ENCODE measurements at places on chromosomes 3 and 15.
A peak's percentile ranks its signal among the peaks of the same experiment; 100 is the strongest.

GRCh38 chr3:55380561-55380960, 106.5 kb downstream of the WNT5A start:
- no peak for DNase-seq

DNA sequence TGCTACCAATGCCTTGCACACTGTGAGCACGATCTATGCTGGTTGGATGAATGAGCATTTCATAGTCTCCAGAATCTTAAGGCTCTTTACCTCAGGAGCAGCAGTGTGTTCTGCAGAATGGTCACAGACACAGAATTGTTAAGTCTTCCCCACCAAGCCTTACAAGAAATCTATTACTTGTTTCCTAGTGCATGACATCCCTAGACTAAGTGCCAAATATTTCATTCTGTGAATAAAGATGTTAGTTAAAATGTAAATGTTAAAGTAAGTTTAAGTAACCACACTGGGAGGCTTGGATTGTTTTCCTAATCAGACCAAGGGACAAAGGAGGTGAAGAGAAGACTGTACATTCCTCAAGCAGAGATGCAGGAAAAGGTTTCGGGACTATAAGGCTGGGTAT, 4.1 kb upstream of the TNFSF10 start:
- DNase-seq: no peak

GRCh38 chr15:71115567-71116351, 488 bp downstream of the THSD4 start:
- DNase-seq: no peak

DNA sequence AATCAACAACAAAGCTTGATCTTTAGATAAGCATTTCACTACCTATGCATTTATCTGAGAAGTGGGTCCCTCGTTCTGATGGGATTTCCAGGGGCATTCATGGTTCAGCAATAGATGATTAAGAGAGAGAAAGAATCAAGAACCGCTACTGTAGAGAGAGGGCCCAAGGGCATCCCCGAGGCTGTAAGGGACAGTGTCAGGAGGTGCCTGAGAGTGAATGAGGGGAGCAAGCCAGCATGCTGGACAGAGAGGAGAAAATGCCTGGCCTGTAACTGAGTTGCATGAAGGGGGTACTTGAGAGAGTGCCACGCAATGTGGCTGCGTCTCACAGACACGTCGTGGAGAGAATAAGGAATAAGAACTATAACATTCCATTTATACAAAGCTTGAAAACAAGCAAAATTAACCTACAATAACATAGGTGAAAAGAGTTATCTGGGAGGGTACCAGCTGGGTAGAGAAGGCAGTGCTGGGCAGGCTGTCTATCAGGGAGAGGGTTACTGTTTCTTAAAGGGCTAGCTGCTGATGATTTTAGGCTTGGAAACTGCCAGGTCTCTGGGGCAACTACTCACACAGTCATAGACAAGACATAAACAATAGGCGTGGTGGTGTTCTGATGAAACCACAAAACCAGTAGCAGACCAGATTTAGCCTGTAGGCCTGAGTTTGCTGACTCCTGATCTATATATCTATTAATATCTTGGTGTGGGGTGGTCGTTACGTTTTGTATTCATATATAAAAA, 374.6 kb upstream of the CFAP20DC start:
- no peak for DNase-seq

DNA sequence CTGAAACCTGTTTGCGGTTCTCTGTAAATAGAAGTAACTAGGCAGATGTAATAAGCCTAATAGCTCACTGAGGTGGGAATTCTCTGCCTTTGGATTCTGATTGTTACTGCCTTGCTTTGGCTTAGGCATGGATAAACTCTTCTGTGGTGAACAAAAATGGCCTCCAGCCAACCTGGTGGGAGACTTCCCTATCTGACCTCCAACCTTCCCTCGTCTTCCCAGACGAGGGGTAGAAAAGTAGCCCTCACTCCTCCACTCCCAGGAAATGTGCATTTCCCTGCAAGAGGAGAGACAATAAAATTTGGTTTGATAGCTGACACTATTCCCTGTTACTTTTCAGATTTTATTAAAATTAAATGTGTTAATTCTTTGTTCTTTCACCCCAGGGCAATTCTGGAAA, 606 bp upstream of the CD96 start:
- DNase-seq: no peak

DNA sequence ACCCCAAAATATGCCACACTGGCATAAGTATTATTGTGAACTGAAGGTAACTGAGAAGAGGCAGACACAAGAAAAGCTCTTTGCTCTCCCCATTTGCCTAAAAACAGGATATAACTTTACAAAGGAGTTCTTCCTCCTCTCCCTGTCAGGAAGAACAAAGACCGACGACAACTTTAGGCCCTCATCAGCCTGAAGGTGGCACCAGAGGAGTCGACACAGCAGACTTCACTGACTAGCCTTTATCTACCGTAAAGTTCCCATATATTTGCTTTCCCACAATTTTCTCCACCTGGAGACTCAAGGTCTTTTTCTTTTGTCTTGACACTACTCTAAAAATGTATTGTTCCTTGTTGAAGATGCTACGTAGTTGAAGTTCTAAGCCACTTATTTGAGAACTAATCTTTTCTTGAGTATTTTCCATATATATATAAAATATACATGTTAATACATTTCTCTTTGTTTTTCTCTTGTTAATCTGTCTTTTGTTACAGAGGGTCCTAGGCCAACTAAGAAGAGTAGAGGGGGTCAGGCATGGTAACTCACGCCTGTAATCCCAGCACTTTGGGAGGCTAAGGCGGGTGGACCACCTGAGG, 16.2 kb upstream of the XIRP1 start:
- peak; percentile 9 for DNase-seq

DNA sequence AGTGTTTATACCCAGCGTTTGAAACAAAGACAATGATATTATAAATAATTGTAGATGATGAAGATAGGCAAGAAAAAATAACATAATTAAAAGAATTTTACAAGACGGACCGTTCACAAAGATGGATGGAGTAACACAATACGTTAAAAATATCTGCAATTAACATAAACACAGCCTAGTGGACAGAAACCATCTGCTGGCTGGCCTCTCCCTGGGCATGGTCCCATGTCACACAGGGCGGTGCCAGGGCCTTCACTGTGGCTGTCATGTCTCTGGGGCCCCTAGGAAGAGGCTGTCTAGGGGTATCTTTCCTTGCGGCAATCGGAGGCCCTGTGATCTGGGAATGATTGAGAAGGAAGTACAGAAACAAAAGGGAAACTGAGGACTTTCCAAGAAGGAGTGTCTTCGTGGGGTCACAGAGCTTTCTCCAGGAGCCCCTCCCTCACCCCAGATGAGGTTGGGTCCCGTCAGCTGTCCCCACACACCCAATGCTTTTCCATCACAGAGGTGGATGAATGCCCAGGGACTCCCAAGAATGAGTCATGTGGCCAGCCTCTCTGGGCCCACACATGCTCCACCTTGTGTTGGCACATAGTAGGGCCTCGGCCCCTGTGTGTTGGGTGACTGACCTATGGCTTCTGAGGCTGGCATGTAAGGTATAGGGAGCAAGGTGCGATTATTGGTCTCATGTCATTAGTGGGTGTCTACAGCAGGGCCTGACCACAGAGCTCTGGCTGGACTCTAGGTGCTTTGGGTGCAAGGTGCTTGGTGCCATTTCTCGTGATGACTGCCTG, 87.1 kb downstream of the DNAJB8 start:
- DNase-seq: no peak

DNA sequence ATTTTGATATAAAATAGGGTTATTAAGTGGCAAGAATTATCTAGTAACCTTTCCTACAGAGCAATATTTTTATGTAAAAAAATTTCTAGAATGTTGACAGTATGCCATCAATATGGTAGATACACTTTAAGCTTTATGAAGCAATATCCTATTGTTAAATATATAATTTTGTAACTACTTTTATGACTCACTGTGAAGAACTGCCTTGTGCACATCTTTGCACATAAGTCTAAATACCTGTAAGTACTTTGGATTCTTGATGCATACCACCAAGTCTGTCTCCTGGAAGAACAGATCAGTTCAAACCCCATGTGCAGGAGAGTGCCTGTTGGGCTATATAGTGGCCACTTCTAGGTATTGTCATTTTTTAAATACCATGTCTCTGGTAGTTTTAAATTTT, 205.7 kb upstream of the EIF1B start:
- no peak for DNase-seq

GRCh38 chr15:58190419-58190818, 52.2 kb downstream of the AQP9 start:
- no peak for DNase-seq

GRCh38 chr3:43879166-43879565, 188.4 kb downstream of the ABHD5 start:
- peak; percentile 20 for DNase-seq

DNA sequence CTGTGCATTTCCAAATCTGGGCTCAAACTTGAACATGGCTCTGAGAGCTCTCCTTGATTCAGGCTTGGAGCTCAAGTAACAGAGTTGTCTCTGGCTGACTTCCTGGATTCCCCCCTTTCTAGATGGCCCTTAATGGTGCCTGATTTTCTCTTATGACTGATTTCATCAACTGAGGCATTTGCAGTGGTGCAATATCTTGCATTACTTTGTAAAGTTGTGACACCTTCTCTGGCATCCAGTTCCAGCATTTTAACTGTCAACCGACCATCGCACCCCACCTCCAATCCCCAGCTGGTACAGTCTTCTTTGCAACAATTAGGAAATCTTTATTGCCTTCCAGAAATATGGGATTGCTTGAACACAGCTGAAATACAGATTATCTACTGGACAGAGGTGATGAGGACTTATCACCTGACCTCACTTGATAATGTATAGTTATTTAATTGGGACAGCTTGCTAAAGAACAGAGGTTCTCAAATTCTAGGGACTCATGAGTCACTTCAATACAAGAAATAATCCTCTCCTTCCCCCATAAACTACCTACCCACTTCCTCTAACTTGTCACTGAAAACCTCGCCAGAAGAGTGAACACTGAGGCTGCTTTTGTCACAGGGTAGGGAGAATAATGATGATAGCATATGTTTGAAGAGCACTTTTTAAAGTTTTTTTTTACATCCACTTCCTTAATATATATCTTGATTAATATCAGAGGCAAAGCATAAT, 41.8 kb downstream of the FILIP1L start:
- DNase-seq: no peak

DNA sequence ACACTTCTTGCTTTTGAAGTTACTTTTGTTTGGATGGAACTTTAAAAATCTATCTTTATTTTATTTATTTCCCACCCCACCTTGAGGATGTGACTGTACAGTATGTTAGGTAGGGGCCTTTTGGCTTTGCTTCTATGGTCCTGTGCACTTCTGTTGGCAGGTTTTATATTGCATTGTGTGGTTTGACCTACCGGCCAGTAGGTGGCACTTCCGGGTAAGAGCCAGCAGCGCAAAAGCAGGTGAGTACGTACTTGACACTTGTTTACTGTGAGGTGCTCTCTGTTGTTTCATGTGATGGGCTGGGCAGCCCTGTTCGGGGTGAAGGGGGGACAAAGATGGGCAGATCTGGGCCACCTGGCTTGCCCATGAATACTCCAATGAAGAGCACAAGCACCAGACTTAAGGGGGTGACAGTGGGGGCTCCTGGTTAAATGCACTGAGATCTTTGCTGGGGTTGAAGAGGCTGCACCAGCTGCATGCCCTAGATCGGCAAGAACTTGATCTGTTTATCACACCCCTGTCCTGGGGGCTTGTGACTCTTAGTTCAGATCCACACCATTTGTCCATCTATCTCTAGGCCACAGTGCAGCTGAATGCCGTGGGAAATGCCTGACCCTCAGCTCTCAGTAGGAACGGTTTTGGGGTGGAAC, 131.6 kb downstream of the NLGN1 start:
- peak; percentile 11 for DNase-seq

DNA sequence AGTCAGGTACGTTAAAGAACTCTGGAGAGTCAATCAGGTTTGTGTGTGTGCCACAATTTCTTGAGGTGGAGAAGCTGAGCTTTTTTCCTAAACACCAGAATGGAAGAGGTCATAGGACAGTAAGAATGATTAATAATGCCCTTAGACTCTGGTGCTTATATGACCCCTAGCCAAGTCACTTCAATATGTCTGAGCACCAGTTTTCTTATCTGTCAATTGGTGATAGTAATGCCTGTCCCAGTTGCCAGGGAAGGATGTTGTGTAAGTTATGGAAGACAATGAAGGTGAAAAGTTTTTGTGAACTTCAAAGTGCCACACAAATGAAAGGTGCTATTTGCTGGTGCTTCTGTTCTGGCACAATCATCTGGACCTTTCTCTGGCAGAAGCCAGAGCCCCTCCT, 22.2 kb upstream of the DLG1 start:
- no peak for DNase-seq

- DNase-seq: no peak
These were observed 14.6 kb downstream of the CAPN7 start for GRCh38 chr3:15220661-15221060.

DNA sequence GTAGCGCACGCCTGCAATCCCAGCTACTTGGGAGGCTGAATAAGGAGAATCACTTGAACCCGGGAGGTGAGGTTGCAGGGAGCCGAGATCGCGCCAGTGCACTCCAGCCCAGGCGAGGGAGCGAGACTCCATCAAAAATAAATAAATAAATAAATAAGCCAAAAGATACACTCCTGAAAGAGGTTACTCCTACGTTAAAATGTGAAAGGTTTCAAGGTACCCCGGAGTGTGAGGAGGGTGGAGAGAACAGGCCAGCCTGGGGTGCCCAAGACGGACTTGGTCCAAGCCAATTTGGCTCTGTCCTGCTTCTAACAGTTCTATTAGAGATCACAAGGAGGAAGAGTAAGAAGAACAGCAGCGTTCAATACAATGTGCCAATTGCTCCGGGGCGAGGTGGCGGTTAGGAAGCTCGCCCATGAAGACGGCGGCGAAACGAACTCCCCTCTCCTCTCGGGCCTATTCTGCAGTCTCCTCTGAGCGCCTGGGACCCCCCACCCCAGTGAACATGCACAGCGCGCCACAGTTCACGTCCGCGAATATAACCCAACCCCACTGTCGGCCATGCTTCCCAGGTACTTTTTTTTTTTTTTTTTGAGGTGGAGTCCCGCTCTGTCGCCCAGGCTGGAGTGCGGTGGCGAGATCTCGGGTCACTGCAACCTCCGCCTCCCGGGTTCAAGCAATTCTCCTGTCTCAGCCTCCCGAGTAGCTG, 942 bp downstream of the ELP6 start:
- DNase-seq: no peak

DNA sequence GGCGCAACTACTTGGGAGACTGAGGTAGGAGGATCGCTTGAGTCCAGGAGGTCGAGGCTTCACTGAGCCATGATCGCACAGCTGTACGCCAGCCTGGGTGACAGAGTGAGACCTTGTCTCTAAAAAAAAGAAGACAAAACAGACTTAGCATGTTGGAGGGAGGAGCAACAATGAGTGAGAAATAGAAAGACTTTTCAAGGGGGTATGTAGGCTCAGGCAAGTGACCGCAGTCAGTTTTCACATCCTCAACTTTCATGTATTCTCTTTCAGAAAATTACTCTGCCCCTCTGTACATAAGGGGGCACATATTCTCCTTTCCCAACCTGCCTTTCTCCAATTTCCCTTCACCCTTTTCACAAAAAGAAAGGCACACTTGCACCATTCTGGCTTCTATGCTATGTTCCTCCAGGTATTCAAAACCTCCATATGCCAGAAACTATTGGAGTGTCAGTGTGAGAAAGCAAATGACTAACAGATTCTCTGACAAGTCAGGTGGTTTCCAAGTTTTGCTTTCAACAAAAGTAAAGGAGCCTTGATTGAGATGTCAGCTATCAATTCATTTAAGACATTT, 7.6 kb downstream of the NSUN3 start:
- no peak for DNase-seq

- DNase-seq: peak; percentile 20
These were observed 238.4 kb upstream of the MDFIC2 start for GRCh38 chr3:70550723-70551319.
